ENCODE measurements at places on chromosomes 1 and 21.

DNA sequence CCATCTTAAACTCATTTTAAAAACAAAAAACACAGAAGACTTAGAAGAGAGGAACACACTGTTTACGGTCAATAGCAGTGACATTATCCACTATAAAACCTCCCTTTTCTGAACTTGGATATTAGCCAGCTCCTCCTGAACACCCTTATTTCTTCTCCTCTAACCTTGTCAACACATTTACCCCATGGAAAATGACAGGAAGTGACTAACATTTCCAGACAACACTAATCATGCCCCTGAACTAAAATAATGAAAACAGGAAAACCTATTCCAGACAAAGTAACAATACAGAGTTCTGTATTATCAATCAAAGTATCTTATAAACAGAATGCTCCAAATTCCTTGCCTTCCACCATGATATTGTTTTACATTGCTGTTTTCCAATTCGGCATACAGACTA is 45.3 kb downstream of the PALMD start:
- DNase-seq, result no peak

DNA sequence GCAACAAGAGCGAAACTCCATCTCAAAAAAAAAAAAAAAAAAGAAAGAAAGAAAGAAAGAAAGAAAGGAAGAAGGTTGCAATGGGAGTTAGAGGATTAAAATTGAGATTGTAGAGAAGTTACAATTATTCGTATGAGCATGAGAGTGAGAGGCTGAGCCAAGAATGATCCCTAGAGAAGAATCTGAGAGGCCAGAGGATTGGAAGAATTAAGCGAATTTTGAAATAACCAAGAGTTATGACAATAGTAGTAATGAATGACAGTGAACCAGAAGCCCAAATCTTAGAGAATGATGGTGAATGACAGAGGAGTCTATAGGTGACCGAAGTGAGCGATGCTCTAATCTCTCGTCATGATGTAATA is 369 bp upstream of the ZYG11B start:
- no peak for DNase-seq

- DNase-seq, result peak; percentile 80
Measured at GRCh38 chr1:159826441-159827101, at the start of gene SLAMF8. SLAMF8 (plus strand) TSS chr1:159826873; CDS start chr1:159826899, 26 bp downstream.

DNA sequence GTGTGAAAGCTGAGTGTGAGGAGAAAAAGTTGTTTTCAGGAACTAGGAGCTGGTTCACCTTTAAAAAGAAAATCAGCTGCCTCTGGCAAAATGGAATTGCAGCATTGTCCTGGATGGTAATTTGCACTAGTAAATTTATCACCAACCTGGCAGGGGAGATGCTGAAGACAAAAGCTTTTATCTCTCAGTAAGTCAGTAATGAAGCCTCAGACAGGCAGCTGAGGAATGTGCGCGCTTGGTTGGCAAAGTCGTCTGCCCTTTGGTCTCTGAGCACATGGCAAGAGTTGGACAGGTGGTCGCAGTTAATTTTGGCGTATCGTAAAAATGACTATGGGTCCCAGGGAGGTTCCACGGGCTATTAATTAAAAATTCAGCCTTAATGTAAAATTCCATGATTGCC is 131.9 kb downstream of the BACH1 start:
- DNase-seq, result no peak

GRCh38 chr1:21313886-21314721 is 23.8 kb upstream of the ECE1 start:
- DNase-seq, result no peak

DNA sequence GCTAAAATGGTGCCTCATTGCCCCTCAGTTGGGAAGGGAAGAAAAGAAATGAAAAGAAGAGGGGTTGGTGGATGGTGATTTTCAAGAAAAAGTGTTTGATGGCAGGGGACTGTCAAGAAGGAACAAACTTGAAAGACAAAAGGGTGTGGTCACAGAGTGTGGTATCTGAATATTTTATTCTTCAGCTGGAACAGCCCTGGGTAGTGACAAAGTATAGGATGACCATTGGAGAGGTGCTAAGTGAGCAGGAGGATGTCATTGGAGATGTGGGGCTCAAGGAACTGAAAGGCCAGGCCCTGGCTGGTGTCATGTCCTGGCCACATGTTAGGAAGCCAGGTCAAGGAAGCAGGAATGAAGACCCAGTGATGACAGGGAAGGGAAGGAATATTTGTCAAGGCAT is 71.0 kb upstream of the CD55 start:
- DNase-seq, result no peak

DNA sequence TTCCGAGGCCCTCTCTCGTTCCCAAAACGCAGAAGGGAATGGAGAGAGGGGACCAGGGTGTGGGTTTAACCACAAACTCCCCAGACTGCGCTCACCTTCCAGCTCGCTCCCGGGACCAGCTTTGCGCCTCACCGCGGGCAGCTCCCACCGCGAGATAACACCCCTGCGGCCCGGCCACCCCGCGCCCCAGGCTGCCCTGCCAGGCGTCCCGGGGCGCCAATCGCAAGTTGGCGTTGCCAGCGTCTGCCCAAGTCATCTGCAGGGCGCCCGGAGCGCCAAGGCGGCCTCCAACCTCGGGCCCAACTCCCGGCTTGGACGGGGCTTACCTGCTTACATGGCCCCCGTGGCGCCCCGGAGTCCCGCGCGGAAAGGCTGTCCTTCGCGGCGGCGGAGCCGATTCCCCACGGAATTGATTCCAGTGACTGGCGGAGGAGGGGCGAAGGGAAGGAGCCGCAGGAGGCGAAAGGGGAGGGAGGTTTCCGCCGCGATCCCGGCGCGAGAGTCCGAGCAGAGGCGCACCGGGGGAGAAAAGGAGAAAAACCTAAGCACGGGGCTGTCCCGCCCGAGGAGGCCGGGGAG is 456 bp downstream of the PTPN14 start:
- no peak for DNase-seq

- no peak for DNase-seq
Measured at GRCh38 chr1:16083486-16083885, 10.0 kb upstream of the FAM131C start.

- no peak for DNase-seq
Measured at GRCh38 chr1:87410776-87411480, 82.2 kb downstream of the LMO4 start.

- no peak for DNase-seq
Measured at GRCh38 chr1:228342627-228343190, 63.9 kb downstream of the TRIM11 start.

DNA sequence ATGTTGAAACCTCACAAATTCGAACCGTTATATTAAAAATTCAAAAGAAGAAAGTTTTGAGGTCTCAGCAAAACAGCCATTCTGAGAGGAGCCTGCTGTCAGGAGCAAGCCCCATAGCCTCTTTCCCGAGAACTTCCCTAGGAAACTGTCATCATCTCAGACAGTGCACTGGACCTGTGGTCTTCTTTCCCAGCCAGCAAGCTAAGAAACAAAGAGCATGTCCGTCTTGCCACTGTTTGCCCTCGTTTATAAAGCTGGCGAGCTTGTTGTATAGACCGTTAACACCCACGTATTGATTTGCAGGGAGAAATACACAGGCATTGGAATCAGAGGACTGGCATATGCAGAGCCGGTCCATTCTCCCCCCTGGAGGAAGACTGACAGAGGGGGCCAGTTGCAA is 407.0 kb downstream of the NPHP4 start:
- no peak for DNase-seq

GRCh38 chr1:116581323-116581885 is 10.6 kb upstream of the CD58 start:
- no peak for DNase-seq

GRCh38 chr1:162196387-162196786 is 126.9 kb downstream of the NOS1AP start:
- no peak for DNase-seq

DNA sequence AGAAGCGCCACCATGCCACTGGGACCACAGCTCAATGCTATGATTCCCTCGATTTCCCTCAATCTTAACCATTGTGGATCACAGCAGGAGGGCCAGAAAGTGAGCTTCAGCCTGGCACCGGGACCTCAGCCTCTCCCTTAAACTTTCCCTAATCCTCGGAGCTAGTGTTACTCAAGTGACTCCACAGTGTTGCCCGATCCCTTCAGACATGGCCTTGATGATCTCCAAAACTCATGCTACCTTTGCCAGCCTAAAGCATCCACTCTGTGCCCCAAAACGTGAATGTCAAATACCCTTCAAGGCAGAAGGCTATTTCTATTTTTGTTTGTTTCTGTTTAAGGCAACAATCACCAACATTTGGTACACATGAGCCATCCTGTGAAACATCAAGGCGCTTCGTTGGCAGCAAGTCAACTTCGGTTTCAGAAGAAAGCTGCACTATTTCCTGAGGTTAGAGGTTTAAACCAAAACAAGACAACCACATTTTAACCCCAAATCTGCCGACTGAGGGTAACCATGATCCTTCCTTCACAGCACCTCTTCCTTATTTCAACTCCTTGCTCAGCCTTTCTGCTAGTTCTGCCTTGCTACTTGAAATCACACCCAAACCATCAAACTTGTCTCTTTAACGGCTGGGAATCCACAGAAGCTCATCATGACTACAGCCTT is 94.4 kb upstream of the KRTAP19-8 start:
- DNase-seq, result peak; percentile 95

GRCh38 chr1:220225957-220226356 is 46.3 kb downstream of the RAB3GAP2 start:
- no peak for DNase-seq

DNA sequence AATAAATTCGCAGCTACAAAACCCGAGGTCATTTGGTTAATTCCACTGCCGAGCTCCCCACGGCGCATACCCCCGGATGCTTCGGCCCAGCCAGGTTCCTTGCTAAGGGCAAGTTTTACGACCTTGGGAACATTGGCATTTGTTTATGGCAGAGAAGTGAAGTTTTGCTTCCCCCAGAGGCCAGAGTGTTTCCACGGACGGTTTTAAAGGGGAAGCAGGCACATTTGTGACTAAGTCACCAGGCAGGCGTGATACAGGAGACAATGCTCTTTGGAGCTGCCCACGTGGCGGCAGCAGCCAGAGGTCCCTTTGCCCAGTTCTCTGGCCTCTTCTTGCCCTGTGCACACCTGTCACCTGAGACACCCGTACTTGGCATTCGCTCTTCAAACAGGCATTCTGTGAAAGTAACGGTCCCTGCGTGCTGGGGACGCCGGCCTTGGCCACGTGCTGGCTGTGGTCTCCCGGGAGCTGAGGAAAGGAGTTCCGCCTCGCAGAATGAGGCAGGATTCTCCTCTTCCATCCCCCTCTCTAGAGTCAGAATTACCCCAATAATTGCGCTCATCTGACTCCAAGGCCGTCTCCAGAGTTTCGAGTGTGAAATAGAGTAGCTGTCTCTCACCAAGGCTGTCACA is 138.3 kb downstream of the PRDM16 start:
- no peak for DNase-seq

Data from T-helper 1 cell (primary cell).